Iris pigment epithelial cell (primary cell): ENCODE measurements at places on chromosomes 11 and 22.

DNA sequence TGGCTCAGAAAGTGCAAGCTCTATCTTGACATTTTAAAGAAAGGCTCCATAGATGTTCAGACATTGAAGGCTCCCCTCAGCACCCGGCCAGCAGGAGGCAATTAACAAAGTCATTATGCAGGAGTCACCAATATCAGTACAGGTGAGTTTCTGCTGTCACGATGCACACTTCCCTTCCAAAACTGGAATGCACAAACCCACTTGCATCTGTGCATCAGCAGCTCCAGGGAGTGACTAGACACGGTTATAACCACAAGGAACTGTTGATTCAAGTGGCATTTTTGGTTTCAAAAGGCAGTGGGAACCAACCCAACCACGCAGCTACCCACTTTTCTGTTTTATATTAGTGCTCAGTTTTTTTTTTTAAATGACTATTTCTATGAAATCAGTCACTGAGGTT is 293.9 kb upstream of the NARS2 start:
- DNase-seq, result no peak

GRCh38 chr22:42473484-42474193 is 41.4 kb upstream of the NFAM1 start:
- peak; percentile 65 for DNase-seq

- DNase-seq, result peak; percentile 42
Observed at GRCh38 chr22:19430890-19431541, 517 bp downstream of the HIRA start.

GRCh38 chr11:33772300-33772699 is 2.0 kb downstream of the FBXO3 start:
- peak; percentile 61 for DNase-seq

DNA sequence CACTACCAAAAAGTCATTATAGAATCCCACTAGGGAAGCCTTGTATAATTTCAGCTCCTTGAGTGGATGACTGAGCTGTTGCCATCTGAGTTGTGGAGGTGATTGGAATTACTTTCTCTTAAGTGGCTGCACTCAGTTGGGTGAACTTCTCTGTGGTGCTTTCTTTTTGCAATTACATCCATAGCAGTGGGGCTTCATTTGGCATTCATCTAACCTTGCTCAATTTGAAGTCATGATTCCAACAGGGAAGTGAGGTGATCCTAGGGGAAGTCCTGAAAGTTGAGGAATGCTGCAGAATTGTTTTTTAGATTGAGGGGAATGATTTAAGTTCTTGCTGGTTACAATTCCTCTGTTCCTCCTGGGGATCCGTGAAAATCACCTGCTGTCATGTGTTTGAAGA is 39.6 kb downstream of the ARHGAP42 start:
- DNase-seq, result no peak
